ENCODE measurements at places on chromosomes 5 and 9.

- H3K27ac ChIP-seq: no peak overlapping the region
- no peak for DNase-seq
- no peak overlapping the region for H3K4me3 ChIP-seq
- peaks cover 4% of the 10 kb centered on the region for H3K36me3 ChIP-seq
- H3K27me3 ChIP-seq: no peaks in the 10 kb centered on the region
Measured at GRCh38 chr9:137191691-137192447, 3.4 kb downstream of the SSNA1 start.

- no peak for DNase-seq
- H3K4me1 ChIP-seq: peaks cover 32% of the 10 kb centered on the region
- no peak overlapping the region for H3K4me3 ChIP-seq
- no peak overlapping the region for H3K27ac ChIP-seq
Measured at GRCh38 chr9:97510797-97511654, 9.6 kb downstream of the TMOD1 start.

GRCh38 chr5:167171056-167171455, 1120.4 kb upstream of the WWC1 start:
- no peak overlapping the region for H3K27ac ChIP-seq
- no peaks in the 10 kb centered on the region for H3K36me3 ChIP-seq
- H3K27me3 ChIP-seq: no peaks in the 10 kb centered on the region
- H3K4me3 ChIP-seq: no peak overlapping the region

- peaks cover 26% of the 10 kb centered on the region for H3K4me1 ChIP-seq
- no peak for DNase-seq
- peaks cover 50% of the 10 kb centered on the region for H3K27me3 ChIP-seq
- H3K27ac ChIP-seq: no peak overlapping the region
Measured at GRCh38 chr5:407051-407450, 35.9 kb upstream of the EXOC3 start.

GRCh38 chr9:77750981-77751340, 102.8 kb upstream of the GNA14 start:
- peaks cover 33% of the 10 kb centered on the region for H3K36me3 ChIP-seq
- H3K27me3 ChIP-seq: peaks cover 3% of the 10 kb centered on the region
- H3K4me3 ChIP-seq: no peak overlapping the region
- H3K4me1 ChIP-seq: peaks cover 16% of the 10 kb centered on the region
- H3K27ac ChIP-seq: no peak overlapping the region

- peaks cover 12% of the 10 kb centered on the region for H3K4me1 ChIP-seq
- H3K27ac ChIP-seq: peak overlapping the region; percentile 29
- no peak overlapping the region for H3K4me3 ChIP-seq
- H3K27me3 ChIP-seq: no peaks in the 10 kb centered on the region
Measured at GRCh38 chr9:80842389-80842788, 847.0 kb downstream of the TLE1 start.

- peaks cover 29% of the 10 kb centered on the region for H3K4me1 ChIP-seq
- H3K27me3 ChIP-seq: peaks cover 18% of the 10 kb centered on the region
- no peak overlapping the region for H3K27ac ChIP-seq
- H3K4me3 ChIP-seq: no peak overlapping the region
- no peak for DNase-seq
- peaks cover 4% of the 10 kb centered on the region for H3K36me3 ChIP-seq
Measured at GRCh38 chr5:139877129-139877597, 81.6 kb downstream of the PSD2 start.

GRCh38 chr5:150144879-150145278, 10.8 kb downstream of the PDGFRB start:
- H3K27ac ChIP-seq: peak overlapping the region; percentile 67
- H3K4me3 ChIP-seq: peak overlapping the region; percentile 50
- H3K4me1 ChIP-seq: peaks cover 88% of the 10 kb centered on the region
- peaks cover 5% of the 10 kb centered on the region for H3K36me3 ChIP-seq
- no peak for DNase-seq

- peaks cover 62% of the 10 kb centered on the region for H3K4me1 ChIP-seq
- H3K27ac ChIP-seq: peak overlapping the region; percentile 91
- H3K36me3 ChIP-seq: peaks cover 21% of the 10 kb centered on the region
- peak overlapping the region; percentile 93 for H3K4me3 ChIP-seq
Measured at GRCh38 chr9:104091708-104092107, 2.4 kb upstream of the SMC2 start.

DNA sequence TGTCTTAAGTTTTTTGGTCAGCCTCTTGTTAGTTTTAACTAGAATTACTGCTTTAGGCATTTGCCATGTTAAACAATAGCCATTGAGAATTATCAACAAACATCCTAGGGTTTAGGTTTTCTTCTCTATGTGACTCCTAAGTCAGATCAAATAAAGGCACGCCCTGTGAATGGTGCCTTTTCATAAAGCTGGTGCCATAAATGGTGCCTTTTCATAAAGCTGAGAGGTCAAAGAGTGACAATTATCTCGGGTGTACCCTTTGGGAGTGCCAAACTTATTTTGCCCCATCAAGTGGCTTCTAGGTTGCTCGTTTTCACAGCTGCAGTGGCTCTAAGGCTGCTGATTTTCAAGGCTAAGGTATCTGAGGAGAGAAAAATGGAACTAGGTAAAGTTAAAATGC, 391.6 kb downstream of the DMRTA1 start:
- H3K27me3 ChIP-seq: no peaks in the 10 kb centered on the region
- no peak overlapping the region for H3K4me3 ChIP-seq
- no peaks in the 10 kb centered on the region for H3K36me3 ChIP-seq
- H3K27ac ChIP-seq: no peak overlapping the region

DNA sequence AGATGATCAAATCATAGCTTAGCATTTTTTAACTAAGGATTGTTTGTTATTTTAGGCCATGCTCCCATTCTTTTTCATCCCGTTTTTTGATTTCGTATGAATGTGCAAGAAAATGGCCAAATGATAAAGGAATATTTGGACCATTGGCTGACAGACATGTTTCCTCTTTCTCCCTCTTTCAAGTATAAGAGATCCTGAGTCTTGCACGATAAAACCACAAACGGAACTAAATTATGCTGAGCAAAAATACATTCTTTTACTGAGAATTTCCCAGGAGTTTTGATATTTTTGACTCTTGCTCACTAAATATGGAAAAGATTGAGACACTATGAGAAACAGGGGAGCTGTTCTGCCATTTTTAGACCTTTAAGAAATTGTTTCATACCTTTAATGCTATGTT, 90.4 kb upstream of the KLF9 start:
- H3K4me1 ChIP-seq: peaks cover 18% of the 10 kb centered on the region
- no peak overlapping the region for H3K27ac ChIP-seq
- no peak for DNase-seq
- no peaks in the 10 kb centered on the region for H3K36me3 ChIP-seq

- peaks cover 7% of the 10 kb centered on the region for H3K27me3 ChIP-seq
- no peak for DNase-seq
- H3K4me1 ChIP-seq: no peaks in the 10 kb centered on the region
- H3K27ac ChIP-seq: no peak overlapping the region
- H3K4me3 ChIP-seq: no peak overlapping the region
Measured at GRCh38 chr9:121227862-121228261, 26.2 kb upstream of the RAB14 start.
